ENCODE measurements at places on chromosomes 1 and 21.

DNA sequence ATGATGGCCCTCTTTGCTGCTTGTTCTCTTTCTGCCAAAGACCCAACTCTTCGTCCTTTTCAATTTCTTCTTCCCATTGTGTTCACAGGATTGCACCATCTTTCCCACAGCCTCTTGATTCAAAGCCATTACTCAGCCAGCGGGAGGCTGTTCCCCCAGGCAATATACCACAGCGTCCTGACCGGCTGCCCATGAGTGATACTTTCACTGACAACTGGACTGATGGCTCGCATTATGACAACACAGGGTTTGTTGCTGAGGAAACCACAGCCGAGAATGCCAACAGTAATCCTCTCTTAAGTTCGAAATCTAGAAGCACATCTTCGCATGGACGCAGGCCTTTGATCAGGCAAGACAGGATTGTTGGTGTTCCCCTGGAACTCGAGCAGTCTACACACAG, 167.4 kb downstream of the LRRC40 start:
- no peak for DNase-seq

- DNase-seq: no peak
Measured at GRCh38 chr1:195193134-195193533, 1415.1 kb downstream of the KCNT2 start.

- DNase-seq: no peak
Measured at GRCh38 chr1:8222789-8223188, 95.1 kb upstream of the SLC45A1 start.

GRCh38 chr21:45056917-45057560, 17.3 kb upstream of the ADARB1 start:
- no peak for DNase-seq

DNA sequence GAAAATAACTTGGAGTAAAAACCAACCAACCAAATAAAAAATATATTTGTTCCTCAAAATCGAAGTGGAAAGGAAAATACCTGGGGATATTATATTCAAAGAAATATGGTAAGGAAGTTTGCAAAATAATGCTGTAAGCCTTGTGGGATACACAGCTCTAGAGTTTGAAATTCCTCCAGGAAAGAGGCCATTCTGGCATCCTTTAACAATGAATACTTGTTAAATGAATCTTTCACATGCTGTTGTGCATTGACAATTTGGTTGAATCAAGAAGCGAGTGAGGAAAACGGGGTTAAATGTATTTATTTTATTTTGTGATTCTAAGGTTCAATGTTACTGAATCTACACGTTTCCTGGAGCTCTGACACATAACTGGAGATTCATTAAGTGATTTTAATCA, 30.5 kb upstream of the NTNG1 start:
- DNase-seq: no peak

GRCh38 chr1:205805082-205805711, 7.8 kb downstream of the SLC41A1 start:
- no peak for DNase-seq

DNA sequence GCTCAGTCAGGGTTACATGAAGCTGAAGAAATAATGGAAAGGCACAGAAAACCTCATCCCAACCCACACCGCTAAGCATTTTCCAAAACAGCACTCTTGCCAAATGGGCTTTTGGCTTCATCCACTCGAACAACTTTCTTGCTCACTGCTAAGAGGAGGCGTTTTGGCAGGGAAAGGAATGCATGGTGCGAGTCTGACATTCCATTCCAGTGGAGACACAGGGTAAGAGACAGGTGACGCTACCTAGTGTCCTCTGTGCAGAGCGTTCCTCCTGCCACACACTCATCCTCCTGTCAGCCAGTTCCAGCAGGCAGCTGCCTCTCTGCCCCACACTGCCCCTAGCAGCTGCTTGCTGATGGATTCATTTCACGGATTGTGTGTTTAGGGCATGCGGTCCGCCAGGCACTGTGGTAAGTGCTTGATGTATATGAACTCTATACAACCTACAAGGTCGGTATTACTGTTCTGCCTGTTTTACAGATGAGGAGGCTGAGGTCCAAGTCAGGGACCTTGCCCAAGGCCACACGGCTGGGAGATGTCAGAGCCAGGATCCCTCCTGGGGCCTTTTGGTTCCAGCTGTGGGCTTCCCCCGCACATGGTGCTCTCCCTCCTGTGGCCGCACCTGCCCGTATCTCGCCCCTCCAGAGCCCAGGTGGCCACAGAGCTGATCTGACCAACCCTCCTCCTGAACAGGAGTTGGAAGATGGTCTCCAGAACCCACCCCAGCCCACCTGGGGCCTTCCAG, 25.7 kb upstream of the BACE2 start:
- no peak for DNase-seq

DNA sequence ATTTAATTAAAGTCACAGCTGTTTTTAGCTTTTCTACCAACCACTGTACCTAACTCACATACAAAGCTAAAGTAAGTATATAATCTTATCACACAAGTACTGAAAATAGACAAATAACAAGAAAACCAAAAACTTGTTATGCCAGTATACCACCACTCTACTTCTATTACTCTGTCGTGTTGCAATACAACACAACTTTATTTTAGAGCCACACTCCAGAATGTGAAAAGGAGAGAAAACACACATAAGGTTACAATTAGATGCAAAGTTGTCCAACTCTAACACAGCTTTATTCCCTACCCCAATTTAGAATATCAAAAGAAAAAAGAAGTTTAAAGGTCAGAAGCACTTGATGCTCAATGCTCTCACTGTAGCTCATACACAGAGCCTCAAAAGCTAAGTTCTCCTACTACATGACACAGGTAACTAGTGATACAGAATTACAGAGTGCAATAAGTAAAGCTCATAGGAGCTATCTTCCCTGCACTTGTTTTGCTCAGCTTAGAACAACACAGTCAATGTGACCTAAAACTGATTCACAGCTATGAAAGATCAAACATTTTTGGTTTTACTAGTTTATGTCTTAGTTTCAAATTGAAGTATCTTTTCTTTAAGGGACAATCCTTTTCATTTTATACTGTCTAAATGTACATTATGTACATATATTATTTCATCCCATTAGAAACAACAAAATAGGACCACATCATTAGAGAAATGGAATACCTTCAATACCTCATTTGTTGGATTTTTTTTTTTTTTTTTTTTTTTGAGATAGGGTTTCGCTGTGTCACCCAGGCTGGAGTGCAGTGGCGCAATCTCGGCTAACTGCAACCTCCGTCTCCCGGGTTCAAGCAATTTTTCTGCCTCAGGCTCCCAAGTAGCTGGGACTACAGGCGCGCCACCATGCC, 29.2 kb downstream of the EYA3 start:
- no peak for DNase-seq

DNA sequence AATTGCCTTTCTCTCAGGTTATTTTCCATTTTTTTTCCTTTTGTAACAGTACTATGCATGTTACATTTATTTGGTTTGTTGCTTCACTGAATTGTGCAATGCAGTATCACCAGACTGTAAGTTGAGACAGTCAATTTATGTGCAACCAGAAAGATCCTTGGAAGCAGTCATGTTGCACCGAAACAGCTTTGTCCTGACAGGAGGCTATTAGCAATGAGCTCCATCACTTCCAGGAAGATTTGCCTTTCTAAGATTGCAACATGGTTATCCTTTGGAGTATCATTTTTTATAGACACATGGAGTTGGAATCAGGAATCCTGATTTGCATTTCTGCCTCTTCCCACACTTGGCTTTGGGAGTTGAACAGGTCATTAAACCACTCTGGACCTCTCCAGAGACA, 84.5 kb upstream of the ST6GALNAC5 start:
- DNase-seq: no peak

DNA sequence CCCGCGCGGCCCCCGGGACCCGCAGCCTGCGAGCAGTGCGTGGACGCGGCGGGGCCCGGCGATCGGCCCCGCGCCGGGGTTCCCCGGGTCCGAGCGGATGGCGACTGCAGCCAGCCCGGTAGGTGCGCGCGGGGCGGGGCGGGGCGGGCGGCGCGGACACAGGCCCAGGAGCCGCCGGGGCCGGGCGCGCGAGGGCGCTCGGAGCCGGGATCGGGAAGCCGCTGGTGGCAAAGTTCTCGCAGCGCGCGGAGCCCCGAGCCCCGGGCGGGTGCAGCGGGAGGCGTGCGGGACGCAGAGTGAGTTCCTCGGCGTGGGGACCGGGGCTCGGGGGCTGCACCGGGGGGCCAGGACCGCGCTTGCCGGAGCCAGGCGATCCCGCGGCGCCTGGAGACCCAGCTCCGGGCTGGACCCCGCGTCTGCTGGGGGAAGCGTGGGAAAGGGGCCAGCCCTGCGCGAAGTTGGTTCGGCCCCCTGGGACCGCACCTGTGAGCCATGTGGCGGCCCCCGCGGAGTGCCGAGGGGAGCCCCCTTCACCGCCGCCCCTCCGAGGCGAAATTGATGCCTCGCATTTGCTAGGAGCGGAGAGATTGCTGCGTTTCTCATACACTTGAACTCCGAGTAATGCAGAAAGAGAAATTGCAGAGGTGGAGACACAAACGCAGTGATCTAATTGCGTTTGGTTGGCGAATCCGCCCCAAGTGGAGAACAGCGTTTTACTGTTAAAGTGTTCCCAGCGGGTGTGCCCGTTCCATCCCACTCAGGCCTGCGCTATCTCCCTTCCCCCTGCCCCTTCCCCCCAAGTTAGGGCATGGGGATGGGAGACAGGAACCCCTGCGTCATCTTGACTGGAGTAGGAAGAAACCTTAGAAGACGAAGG, 228.9 kb upstream of the TMEM51 start:
- no peak for DNase-seq

DNA sequence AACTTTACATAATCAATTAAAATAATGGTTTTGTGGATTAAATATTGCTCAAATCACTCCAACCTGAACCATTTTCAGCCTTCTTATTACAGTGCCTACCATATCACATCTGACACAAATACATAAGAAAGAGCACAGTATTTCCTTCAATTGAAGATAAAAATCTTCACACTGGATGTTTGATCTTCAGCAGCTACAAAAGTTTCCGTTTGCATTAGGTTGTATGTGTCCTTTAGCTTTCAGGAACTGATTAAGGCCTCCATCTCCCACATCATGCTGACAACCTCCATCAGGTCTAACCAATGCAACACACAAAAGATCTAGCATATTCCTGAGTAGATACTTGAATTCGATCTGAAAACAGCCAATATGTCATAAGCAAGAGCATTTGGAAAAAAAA, 195.1 kb upstream of the NR5A2 start:
- no peak for DNase-seq

DNA sequence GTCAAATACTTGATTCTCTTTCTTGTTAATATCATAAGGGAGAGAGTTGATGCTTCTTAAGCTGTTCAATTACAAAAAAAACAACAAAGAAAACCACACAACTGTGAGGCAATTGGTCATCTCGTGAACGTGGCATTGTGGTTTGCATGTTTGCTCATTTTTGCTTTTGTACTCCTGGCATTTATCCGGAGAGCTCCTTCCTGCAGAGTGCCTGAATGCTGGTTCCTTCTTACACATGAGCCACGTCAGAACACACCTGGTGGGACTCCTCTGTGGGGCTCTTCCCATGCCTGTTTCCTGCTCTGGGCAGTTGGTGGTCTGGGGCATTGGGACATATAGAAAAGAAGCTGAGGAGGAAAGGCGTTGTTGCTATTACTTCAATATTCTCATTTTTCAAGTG, 25.7 kb downstream of the KCNK1 start:
- no peak for DNase-seq

DNA sequence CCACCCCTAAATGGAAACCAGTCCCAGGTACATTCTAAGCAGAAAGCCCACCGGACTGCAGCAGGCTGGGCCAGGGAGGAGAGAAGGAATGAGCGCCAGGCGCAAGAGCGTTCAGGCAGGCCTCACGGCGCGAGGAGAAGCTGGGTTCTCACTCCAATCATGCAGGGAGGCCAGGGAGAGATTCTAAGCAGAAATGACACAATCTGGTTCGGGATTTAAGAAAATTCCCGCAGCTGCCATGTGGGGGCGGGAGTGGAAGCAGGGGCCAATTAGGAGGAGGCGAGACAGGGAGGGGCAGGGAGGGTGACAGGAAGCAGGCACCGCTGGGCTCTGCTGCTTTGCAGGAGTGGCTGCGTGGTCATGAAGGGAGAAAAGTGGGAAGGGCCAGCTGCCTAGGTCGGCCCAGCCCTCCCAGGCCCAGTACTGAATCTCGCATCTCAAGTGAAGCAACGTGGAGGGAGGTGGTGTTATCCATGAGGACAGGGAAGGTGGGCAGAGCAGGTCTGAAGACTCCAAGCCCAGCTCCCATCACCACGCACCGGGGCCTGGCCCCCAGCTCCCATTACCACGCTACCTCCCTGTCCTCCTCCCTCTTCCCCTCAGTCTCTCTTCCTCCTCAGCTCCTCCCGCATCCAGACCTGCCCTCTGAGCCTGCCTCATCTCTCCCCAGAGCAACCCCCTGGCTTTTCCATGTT, 11.8 kb downstream of the NPHP4 start:
- no peak for DNase-seq

DNA sequence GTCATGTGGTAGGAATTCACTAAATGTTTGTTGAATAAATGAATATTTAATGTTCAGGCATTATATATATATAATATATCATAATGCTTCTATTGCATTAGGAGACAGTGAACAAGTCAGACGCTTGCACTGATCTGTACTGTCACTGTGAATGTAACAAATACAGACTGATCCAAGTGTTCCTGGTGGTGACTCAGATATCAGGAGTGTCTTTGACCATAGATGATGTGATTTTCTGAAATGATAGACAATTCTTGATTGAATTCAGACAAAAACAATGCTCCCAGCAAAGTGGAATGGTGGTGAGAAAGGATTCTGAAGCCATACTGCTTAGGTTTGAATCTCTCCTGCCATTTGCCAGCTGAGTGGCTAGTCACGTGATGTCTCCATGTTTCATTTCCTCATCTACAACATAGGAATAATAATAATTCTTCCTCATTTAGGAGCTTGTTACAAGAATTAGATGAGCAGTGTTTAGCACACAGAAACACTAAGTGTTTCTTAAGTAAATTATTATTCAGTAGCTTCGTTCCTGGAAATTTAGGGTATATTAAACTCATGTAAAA, 71.0 kb downstream of the OLFML2B start:
- no peak for DNase-seq

DNA sequence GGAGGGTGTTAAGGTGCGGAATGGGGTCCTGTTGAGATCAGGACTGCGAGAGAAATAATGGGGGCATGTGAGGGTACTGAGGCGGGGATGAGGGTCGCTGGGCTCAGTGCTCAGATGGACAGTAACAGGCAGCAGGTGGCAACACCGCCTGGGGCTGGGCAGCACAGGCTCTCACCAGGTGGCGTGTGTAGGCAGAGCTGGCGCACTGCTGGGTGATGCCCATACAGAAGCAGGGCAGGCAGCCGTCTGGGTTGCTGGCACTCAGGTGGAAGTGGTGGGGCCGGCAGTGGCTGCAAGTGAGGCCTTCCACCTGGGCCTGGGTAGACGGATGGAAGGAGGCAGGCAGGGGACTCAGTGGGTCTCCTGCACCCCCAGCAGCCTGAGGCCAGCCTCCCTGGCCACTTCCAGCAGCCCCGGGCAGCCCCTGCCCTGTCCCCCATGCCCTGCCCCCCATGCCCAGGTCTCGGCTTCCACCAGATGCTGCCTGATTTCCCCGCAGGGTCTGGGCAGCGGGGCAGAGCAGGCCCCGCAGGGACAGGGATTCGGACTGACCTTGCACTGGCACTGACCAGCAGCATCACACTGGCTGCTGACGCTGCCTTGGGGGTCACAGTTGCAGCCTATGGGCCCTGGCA, 60.5 kb downstream of the LDLRAD2 start:
- no peak for DNase-seq
